ENCODE measurements at places on chromosomes 7 and 10.

DNA sequence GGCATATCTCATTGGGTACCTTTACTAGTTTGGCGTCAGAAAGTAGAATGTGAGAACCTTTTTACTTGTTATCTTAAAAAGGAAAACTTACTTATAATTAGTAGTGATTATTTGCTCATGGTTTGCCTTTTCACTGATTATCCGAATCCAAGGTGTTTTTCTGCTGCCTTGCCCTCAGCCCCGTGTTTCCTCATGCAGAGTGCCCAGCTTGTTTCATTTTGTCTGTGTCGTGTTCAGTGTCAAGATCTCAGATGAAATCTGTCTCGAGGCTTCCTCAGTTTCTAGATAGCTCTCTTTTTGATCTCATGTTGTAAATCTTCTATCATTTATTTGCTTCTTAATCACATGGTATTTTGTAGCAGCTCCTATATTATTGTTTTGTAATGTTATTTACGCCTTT lies 30.1 kb downstream of the RPA3 start:
- DNase-seq: no peak

DNA sequence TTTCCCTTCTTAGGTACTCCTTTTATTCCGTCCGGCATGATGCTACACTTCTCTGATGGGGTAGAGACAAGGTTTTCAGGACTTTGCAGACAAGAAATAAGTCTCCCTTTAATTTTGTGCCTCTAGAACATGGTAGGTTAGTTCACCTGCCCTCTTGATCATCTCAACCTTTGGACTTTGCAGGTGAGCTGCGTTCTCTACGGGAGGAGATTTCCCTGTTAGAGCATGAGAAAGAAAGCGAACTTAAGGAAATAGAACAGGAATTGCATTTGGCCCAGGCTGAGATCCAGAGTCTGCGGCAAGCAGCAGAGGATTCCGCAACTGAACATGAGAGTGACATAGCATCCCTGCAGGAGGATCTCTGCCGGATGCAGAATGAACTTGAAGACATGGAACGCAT lies 9.2 kb downstream of the CCDC136 start:
- no peak for DNase-seq

- DNase-seq: peak; percentile 9
Observed at GRCh38 chr10:123140164-123140982, 4.6 kb downstream of the HMX3 start.

DNA sequence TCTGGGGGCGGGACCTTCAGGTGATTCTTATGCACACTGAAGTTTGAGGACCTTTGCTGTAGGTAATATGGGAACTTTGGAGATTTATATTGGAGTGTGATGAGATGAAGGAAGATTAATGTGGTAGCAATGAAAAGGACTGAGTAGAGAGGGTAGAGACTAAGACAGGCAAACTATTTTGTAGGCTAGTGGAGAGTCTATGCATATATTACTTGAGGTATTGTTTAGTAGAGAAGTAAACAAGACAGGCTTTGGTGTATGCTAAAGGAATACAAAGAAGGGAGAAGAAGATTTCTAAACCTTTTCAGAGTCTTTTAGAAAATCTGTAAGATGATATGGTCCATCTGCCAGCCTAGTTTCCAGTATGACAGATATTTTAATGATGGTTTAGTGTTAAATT lies 129.1 kb downstream of the EXOC4 start:
- DNase-seq: no peak

- no peak for DNase-seq
Observed at GRCh38 chr7:157183832-157184231, 45.1 kb downstream of the UBE3C start.

GRCh38 chr10:83943049-83943448 lies 196.3 kb upstream of the GHITM start:
- no peak for DNase-seq

- DNase-seq: no peak
Observed at GRCh38 chr10:49134327-49134726, 506 bp upstream of the FAM170B start.

DNA sequence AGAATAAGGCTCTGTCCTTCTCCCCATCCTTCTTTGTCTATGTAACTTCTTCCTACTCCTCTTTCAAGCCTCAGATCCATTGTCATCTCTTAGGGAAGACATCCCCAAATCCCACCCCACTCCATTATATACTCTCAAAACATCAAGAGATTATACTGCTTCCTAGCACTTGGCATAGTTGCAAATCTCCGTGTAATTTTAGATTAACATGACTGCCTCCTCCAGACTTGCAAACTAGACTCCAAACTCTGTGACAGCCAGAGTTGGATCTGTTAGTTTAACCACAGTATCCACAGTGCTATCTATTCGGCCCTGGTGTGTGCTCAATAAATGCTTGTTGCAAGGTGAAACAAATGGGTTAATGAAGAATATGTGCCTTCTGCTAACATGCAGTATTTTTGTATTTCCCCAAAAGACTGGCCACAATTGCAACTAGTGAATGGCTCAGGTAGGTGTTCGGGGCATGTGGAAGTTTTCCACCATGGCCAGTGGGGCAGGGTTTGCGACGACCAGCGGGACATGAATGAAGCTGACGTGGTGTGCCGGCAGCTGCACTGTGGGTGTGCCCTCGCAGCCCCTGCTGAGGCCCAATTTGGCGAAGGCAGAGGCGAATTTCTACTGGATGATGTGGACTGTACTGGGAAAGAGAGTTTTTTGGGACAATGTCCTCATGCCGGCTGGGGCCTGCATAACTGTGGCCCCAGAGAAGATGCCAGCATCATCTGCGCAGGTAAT lies 34.5 kb upstream of the C10orf120 start:
- no peak for DNase-seq

DNA sequence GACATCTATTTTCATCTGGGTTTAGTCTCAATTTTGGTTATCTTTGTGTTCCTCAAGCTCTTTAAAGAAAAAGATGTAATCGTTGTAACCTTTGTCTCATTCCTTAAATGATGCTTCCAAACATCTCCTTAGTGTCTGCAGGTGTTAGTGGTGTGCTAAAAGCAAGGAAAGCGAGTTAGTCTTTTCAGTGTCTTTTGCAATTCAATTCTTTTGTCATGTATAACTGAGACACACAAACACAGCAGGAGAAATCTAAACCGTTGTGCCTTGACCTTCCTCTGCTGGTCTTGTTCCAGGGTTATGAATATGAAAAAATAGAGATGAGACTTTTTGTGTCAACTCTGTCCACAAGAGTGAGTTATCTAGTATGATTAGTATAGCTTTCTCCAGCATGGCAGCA lies 40.7 kb downstream of the PIK3CG start:
- DNase-seq: no peak

- DNase-seq: no peak
Observed at GRCh38 chr10:95214369-95214768, 20.3 kb downstream of the ACSM6 start.

DNA sequence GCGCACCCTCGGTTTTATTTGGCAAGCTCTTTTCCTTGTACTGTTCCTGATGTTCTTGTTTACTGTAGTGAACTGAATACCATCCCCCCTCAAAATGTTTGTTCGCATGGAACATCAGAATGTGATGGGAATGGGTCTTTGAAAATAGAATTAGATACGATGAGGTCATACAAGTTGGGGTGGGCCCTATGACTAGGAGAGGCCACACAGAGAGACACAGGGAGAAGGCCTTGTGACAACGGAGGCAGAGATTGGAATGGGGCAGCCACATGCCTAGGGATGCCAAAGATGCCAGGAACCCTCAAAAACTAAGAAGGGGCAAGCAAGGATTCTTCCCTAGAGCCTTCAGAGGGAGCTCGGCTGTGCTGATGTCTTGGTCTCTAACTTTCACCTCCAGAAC lies 123.6 kb downstream of the FAM204A start:
- DNase-seq: no peak

GRCh38 chr10:30959836-30960210 lies 71.8 kb downstream of the ZNF438 start:
- DNase-seq: no peak

GRCh38 chr10:113060201-113061053 lies 110.4 kb downstream of the TCF7L2 start:
- DNase-seq: no peak

DNA sequence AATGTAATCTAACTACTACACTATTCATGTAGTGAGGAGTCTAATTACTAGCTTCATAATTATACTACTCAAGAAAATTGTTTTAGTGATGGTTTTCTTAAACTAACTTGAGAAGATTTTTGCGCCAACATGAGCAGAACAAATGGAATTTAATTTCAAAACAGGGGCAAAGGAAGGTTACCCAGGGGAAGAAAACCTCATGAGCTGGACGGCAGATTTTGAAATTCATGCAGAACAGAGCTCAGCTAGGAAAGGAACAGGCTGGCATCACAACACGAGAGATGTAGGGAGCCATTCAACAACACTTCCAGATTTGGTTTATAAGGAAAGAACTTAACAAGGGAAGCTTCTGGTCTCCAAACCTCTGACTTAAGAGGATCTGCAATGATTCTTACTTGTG lies 235.3 kb upstream of the PRKCQ start:
- no peak for DNase-seq

- DNase-seq: no peak
Observed at GRCh38 chr7:33186192-33186591, 56.8 kb downstream of the BBS9 start.

DNA sequence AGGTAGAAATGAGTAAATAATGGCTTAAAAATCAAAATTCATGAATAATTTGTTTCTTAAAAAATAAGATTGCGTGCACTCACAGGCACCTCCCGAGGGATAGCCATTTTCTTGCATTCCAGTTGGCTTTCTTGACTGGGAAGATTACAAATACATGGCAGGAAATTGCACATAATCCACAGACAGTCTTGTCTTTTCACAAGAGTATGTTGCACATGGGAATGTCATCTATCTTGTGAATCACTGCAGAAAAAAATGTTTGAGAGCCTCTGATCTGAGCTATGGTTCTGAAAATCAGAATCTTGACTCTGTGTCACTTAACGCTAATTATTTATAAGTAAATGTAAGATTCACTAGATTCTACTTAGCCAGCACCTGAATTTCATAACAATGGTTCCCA lies 74.1 kb upstream of the PRKG1 start:
- no peak for DNase-seq

DNA sequence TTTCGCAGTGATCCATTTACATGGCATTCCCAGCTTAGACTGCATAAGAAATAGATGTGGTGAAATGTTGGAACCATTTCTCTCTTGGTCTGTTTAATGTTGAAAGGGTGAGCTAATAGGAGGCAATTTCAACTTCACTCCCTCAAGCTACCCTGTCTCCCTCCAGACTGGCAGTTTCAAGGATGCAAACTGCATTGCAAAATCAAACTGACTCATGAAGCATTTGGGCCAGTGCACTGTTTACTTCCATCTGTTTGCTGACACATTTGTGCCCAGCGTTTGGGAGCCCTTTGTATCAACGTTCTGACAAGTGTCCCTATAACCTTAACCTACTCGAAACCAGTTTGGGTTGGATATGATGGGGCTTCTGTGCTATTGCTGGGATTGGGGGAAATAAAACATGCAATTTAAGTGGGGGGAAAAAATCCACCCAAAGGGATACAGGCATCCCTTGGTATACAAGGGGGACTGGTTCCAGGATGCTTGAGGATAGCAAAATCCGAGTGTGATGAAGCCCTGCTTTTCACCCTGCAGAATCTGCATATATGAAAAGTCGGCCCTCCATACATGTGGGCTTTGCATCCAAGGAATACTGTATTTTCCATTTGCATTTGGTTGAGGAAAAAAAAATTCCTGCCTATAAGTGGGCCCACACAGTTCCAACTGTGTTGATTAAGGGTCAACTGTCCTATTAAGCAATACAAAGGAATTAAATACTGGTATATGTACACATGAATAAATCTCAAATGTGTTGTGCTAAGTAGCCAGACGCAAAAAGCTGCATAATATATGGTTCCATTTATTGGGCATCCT lies 15.6 kb downstream of the RHEB start:
- DNase-seq: no peak

- no peak for DNase-seq
Observed at GRCh38 chr7:101171442-101171837, 6.1 kb upstream of the VGF start.

DNA sequence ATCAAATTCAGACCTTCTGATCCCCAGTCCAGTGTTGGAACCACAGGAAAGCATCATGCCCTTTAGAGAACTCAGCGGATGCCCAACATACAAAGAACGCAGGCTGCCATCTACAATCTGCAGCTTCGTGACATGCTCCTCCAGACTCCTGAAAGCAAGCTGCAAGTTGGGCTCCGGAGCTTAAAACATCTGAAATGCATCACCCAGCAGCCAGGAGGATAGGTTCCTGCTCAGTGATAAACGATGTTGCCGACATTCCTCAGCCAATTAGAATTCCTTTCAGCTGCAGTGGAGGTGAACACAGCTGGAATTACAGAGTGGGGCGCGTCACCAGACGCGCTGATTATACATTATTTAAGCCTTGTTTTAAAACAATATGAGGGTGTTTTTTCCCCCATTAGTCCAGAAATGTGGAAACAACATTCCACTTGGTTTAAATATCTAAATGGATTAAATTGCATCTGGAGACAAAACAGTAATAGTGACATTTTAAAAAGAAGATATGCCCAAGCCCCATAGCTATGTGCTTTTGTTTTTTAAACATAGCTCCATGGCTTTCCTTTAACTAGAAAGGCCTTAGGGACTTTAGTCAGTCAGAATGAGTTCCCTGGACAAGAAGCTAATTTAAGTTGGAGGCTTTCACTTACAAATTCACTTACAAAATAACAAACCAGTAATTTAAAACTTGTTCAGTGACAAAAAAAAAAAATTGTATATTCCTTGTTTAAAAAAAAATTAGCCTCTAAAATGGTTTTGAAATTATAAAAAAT lies 6.3 kb downstream of the SMURF1 start:
- DNase-seq: no peak

DNA sequence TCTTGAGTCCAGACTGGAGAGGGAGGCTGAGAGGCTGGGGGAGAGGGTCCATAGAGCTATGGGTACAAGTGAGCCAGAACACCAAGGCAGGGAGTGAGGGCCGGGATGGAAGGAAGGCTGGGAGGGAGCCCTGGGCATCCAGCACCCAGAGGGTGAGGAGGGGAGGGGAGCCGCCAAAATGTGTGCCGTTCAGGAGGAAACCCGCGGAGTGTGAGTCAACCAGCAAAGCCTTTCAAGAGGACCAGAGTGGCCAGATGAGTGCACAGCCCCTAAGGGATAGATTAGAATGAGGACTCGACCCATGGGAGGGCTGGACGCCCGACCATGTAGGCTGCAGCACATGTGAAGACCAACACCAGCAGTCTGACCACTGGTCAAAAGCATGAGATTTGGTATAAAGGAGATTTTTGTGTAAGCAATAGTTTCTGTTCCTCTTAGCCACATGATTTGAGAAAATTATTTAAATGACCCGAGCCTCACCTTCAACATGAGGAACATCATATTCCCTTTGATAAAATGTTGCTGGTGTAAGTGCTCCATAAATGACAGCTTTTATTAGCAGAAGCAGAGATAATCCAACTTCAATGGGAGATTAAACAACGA lies 179.7 kb upstream of the GRB10 start:
- DNase-seq: no peak

- no peak for DNase-seq
Observed at GRCh38 chr10:52486840-52487611, 172.9 kb downstream of the DKK1 start.

DNA sequence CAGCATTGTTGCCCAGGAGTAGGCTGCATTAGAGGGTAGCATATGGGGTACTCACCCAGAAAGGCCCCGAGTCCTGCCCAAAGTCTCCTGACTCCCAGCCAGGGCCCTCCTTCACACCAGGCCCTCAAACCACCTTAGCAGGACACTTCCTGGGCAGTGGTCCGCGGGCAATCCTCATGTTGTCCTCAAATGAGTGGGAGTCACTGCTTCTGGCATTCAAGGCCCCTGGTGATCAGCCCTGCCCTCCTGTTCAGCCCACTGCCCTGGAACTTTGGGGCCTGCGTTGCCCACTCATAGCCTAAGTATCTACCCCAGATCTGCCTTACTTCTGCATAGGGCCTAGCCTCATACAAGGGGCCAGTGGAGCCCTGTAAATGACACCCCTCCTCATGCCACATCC lies 70.9 kb upstream of the PRLHR start:
- no peak for DNase-seq

- no peak for DNase-seq
Observed at GRCh38 chr10:92574548-92575261, 812 bp upstream of the IDE start.

Data from CD4-positive, alpha-beta T cell treated with Interleukin-6 for 4 hours (primary cell).